ENCODE measurements at places on chromosomes 16 and 17. TPM values are rescaled to one million over a fixed set of nuclear protein-coding genes. Genes with fewer than 3 reads are reported as not detected.

GRCh38 chr17:50955160-50955559, 89.0 kb upstream of the TOB1 start:
- DNase-seq, result no peak

Gene CPNE7
- 1.3 TPM for total RNA-seq

Gene FBXL19
- total RNA-seq, result 3.7 TPM

Gene ZNF207
- total RNA-seq, result 151 TPM

Gene ADAD2
- total RNA-seq, result not detected

GRCh38 chr16:52497067-52497816, 49.7 kb downstream of the TOX3 start:
- DNase-seq, result peak; percentile 5

DNA sequence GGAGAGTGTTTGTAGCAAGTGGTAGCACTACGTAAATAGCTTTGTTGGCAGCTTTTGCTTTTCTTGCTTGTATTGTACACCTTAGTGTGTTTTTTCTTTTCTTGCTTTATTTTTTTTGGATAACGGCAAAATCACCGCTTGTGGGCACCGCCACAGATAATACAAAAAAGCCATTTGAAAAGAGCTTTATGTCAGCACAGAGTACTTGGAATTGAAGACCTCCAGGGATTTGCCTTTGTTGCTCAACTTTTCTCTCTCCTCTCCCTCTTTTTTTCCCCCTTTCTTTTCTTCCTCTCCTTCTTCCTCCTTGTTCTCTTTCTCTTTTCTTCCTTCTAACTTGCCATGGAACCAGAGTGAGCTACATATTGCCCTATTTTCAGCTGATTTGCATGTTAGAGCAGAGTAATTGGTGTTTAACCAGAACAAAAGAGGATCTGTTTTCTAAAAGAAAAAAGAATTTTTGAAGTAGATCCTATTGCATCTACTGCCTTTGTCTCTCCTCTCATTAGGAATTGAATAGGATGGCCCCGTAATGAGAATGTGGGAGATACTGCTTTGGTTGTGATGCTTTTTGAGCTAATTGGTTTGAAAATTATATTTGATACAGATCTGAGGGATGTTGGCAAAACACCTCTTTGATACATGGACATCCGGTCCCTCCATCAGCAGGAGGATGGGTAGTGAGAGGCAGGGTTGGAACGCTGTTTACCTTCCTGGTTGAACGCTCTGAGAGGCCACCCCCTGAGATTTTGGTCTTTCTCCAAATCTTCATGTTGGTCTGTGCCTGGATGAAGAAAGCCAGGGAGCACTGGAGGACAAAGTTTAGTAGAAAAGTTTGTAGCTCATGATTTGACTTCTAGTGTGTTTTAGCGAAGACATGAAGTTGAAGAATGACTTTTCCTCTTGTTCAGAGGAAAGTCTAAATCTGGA, 85.6 kb downstream of the MSI2 start:
- DNase-seq, result no peak

GRCh38 chr17:19370493-19370960, 7.8 kb upstream of the MAPK7 start:
- DNase-seq, result peak; percentile 93

DNA sequence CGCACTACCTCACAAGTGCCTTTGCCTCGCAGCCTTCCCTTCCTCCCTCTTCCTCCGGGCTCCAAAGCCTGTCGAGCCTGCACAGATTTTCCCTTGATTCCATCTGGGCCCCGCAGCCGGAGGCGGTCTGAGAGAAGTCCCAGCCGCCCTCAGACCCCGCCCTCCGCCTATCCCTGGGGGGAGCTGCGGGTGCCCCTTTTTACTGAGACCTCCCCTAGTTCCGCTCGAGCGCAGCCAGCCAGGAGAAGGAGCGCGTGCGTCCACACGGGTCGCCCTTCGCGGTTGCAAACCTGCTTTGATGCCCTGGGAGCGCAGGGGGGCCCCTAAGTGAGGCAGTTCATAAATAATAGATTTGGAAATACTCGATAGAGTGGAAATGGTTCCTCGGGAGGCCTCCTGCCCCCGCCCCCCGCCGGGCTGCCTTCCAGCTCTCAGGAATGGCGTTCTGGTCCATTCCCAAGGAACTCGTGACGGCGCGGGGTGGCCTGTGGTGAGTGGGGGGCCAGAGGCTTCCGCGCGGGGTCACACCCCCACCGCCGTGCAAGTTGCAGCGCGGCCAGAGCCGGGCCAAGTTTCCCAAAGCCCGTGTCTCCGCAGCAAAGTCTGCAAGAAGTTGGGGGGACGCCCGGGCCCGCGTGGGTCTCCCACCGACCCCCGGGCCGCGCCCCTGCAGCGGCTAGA, 610 bp downstream of the C16orf74 start:
- peak; percentile 31 for DNase-seq

Gene GLTPD2
- total RNA-seq, result not detected

Gene KRT28
- total RNA-seq, result not detected

DNA sequence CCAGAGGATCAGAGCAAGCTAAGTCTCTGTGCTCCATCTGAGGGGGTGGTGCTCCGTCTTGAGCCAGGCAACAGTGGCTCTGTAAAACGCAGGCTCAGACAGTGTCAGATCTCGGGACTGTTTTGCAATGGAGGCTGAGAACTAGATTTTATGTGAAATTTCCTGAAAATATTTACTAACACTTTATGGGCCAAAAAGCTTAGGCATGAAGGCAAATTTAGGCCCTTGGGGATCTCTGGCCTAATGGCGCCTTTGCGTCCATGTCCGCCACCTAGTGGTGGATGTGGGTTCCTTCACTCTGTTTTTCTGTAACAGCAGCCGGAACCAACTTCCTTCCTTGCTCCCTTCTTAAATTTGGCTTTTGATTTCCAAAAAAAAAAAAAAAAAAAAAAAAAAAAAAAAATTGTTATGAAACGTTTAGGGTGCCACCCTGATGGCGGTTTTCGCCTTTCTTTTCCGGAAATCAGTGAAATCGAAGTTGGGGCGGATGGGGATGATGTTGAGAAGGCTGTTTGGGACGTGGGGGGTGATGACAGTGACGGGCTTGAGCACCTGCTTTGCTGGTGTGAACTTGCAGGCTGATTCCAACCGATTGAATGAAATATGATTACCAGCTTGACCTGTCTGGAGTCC, 14.0 kb upstream of the ELAC2 start:
- DNase-seq, result peak; percentile 37

- no peak for DNase-seq
Measured at GRCh38 chr16:29791845-29792807, 1.6 kb downstream of the KIF22 start.

Measured in RPMI7951 (cell line).